ENCODE measurements at places on chromosomes 3 and 15.

GRCh38 chr3:113697500-113698090, 1.2 kb upstream of the USF3 start:
- no peak for DNase-seq

DNA sequence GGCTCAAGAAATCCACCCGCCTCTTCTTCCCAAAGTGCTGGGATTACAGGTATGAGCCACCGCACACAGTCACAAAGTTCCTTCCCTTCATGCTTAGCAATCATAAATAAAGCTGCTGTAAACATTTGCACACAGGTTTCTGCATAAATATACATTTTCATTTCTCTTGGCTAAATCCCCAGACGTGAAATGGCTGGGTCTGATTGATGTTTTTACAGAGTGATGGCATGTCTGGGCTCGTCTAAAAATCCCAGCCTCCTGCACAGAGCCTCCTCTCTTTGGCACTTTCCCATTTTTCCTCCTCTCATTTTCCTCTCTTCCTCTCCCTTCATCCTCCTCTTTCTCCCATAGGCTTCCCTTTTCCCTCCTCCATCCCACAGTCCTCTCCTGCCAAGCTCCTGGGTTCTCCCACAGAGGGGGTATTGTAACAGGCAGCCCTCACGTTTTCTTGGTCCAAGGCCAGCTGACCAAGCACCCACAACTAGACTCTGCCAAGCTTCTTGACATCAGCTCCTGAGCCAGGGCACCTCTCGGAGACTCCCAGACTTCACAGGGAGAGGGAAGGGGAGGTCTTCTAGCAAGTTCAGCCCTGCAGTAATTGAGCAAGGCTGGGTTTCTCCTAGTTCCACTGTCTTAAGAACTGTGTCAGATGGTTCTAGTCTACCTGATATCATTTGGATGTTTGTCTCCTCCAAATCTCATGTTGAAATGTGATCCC, 10.5 kb upstream of the PLA2G4E start:
- DNase-seq: no peak

- no peak for DNase-seq
These were observed 3.9 kb downstream of the HSPBAP1 start for GRCh38 chr3:122789585-122790273.

- no peak for DNase-seq
These were observed 189.1 kb downstream of the GOLGA6L6 start for GRCh38 chr15:20352241-20353200.

GRCh38 chr3:178536211-178537079, at the start of gene KCNMB2:
TSS of gene KCNMB2 (plus strand) at chr3:178536436.
- no peak for DNase-seq

DNA sequence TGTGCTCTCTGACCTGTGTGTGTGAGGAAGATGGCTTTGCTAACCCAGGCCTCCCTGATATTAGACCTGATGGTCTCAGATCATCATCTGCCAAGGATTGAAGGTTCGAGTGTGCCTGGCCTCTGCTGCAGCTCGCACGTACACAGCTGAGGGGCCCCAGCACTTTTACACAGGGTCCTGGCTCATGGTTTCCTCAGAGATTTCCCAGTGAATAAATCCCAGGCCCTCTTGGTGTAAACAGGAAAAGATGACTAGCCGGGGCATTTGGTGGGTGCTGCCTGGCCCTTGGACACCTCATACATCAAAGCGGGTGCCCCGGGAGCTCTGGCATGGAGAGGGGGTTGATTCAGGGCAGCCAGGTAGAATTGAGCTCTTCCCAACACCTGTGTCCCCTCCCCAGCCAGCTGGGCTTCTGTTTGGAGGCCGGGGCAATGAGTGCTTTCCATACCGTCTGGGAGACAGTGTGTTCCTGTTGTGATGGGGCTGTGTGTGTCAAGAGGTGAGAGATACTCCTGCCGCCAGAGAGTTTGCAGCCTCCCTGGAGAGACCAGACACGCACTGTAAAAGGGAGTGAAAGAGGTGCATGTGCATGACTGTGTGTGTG, 72.5 kb upstream of the TLE3 start:
- no peak for DNase-seq

- DNase-seq: no peak
These were observed 349 bp downstream of the PPIB start for GRCh38 chr15:64162478-64162868.

- DNase-seq: no peak
These were observed 96.3 kb upstream of the CHRM5 start for GRCh38 chr15:33871980-33872379.

All from iPS DF 19.7 (cell line).